ENCODE measurements at places on chromosomes 12 and 14.

GRCh38 chr12:78799649-78800048, 64.9 kb upstream of the SYT1 start:
- DNase-seq, result no peak

DNA sequence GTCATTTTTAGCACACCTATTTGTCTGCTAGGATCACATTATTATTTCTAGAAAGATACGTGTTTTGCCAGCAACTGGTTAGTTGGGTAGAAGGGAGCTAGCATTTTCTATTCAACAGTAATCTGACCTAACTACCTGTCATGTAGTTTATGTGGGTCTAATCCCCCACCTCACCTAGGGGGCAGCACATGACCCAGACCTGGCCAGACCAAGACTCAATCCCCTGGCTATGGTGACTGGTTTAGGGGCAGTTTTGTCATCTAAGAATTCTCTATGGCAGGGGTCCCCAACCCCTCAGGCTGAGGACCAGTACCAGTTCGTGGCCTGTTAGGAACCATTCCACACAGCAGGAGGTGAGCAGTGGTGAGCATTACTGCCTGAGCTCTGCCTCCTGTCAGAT, 29.5 kb upstream of the EVL start:
- no peak for DNase-seq

DNA sequence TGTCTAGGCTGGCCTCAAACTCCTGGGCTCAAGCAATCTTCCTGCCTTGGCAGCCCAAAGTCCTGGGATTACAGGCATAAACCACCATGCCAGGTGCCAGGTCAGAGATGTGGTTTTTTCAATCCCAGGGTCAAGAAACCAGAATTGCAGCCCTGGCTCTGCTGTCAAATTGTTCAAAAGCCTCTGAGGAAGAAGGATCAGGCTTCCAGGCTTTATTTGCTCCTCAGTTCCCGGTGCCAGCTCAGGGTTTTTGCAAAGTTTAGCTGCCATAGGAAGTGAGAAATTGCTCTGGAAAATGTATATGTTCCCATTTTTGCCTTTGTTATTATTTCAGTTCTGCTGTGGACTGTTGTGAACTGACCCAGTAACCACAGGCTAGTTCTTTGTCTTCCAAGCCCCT, 28.7 kb downstream of the WNT5B start:
- DNase-seq, result no peak

- peak; percentile 32 for DNase-seq
These were observed 6.7 kb upstream of the STON2 start for GRCh38 chr14:81406863-81407262.

DNA sequence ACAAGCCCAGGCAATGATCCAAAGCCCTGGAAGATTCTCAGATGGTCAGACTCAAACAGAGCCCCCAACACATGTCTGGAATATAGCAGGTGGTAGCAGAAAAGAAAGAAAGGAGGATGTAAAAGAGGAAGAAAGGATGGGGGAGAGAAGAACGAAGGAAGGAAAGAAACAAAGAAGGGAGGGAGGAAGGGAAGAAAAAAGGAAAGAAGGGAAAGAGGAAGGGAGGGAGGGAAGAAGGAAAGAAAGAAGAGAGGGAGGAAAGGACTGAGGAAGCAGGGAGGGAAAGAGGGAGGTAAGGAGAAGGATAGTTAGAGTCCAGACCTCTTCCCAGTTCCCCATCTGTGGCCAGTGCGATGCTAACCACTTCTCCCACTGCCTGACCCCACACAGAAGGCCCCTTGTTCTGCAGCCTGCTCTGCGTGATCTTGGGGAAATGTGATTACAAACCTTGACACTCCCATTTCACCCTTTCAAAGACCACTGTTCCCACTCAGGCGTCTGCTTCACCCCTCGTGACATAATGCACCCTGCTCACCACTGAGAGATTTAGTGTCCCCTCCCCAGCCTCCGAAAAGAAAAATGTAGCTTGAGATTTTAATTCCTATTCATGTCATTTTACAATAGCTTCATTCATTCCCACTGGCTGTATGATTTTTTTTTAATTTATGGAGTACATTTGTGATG, 357.9 kb downstream of the BCL11B start:
- no peak for DNase-seq

- DNase-seq, result no peak
These were observed 304 bp downstream of the KCTD10 start for GRCh38 chr12:109476807-109477184.

DNA sequence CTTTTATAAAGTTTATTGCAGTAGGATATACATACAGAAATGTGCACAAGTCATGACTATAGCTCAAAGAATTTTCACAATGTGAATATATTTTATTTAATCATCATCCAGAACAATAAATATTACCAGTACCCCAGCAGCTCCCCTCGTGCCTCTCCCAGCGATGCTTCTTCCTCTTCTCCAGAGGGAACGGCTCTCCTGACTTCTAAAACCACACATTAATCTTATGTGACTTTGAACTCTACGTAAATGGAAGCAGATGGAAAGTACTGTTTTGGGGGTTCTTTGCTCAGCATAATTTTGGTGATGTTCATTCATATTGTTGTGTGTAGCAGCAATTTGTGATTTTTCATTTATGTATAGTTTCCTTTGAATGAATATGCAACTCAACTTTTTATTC, 4.6 kb upstream of the SLC8A3 start:
- no peak for DNase-seq

- no peak for DNase-seq
These were observed 6.4 kb downstream of the TTC6 start for GRCh38 chr14:37601865-37602264.

DNA sequence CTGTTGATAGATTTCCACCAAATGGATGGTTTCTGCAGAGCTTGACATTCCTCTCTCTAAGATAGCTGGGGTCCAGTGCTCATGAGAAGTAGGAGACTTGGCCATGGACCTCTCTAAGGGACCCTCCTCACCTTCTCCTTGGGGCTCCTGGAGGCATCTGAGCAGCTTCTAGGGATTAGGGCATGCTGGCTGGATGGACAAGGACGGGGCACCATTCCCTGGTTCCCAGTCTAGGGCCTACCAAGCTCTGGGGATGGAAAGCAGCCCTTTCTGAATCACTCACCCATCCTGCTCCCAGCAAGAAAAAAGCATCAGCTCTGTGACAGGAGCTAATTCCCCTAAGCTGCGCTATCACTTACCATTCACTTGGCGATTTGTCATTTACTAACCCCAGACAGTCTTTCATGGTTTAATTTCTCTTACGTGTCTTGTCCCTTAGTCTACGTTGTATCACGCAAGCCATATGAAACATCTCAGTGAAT, 39.5 kb downstream of the VWF start:
- DNase-seq, result no peak

DNA sequence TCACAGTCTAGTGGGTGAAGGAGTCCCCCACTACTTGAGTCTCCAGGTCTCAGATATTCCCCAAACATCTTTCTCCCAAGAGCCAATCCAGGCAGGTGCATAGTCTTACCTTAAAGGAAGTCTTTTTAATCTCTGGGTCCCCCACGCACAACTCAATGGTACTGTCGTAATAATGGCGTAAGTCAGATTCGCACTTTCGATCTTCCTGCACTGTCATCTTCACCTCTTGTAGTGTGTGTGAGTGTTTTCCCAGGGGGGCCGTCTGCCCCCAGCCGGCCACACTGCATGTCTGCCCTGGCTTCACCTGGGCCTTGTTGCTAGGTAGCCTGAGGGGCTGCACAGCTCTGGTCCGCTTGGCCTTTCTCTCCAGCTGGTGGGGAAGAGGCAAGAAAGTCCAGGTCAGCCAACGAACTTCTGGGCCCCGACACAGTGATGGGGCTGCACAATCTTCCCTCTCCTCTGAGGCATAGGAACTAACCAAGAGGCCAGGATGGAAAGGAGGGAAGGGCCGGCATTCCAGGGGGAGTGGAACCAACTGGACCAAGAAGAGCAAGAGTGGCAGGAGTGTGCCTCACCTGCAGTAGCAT, 2.1 kb downstream of the GZMB start:
- no peak for DNase-seq

DNA sequence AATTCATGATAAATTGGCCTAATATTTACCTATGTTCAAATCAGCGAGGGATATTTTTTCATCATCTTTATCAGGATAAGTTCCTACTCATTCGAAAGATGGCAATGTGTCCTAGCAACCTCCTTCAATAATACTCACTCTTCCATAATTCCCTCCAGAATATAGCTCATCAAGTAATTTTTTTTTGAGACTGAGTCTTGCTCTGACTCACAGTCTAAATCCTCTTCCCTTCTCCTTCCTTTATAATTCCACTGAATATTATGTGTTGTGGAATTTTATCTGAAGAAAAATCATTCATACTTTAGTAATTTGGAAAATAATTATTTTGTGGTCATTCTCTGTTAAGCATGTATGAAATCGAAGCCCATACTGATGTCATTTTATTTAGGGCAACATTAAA, 663.8 kb downstream of the FLRT2 start:
- DNase-seq, result no peak

DNA sequence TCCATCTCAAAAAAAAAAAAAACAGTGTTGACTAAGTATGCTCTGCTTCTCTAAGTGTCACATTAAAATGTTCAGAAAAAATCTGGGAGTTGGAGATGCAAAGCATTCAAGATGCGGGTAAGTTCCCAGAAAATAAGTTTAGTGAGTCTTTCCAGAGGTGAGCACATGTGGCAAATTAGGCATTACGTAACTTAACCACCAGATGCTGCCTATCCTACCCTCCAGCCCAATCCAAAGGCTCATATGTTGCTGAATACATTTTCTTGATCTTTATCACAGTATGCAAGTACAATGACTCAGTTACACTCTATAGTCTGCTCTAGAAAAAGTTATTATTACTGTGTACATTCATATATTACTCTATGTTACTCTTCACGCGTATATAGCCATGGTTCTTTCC, 3.6 kb downstream of the SLC2A14 start:
- peak; percentile 73 for DNase-seq

DNA sequence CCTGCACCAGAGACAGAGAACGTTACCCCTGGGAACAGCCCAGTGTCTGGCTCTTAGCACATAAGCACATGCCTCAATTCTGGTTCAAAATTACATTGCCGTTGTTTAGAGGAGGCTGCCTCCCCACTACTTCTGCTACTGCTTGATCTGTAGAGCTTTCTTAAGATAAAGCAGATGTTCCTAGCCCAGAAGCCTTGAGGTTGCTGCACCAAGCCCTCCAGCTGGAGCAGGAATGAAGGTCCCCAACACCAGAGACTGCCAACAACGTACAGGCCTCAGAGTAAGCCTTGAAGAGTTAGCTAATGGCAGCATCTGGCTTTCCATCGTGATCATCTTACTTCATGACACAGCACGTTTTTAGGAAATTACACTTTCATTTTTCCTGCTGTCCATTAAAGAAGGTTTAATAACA, 34.7 kb upstream of the AMIGO2 start:
- no peak for DNase-seq

DNA sequence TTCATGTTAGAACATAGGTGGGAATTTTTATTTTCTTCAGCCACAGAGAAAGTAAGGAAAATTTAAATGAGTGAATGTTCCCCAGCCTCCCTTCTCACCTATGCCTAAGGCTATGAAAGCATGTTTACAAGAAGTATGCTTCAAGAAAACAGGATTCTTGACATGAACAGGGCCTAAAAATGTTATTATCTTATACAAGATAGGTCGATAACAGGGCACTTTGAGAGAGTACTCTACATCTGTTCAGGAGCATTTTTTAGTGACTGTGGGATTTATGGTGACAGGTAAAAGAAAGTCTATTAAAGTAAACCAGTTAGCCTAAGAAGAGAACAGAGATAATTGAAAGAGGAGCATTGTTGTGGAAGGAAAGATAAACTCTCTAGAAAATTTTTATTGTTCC, 222.9 kb upstream of the DAAM1 start:
- DNase-seq, result no peak

- no peak for DNase-seq
These were observed 34.4 kb downstream of the SH2B3 start for GRCh38 chr12:111440152-111440551.

DNA sequence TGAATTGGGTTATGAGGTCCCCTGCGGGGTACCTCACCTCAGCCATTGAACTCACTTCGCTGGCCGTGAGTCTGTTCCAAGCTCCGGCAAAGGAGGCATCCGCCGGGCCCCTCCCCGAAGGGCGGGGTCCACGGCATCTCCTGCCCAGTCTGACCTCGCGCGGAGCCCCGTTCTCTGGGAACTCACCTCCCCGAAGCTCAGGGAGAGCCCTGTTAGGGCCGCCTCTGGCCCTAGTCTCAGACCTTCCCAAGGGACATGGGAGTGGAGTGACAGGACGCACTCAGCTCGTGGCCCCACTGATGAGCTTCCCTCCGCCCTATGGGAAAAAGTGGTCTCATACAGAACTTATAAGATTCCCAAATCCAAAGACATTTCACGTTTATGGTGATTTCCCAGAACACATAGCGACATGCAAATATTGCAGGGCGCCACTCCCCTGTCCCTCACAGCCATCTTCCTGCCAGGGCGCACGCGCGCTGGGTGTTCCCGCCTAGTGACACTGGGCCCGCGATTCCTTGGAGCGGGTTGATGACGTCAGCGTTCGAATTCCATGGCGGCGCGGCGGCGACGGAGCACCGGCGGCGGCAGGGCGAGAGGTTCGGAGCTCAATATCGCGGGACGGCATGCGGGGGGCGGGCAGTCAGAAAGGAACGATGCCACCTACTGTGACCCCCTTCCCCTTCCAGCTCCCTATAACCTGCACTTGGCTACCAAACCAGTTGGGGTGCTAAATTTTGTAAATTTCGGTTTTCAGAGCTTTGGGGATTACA, at the start of gene PARP2:
Gene PARP2 (plus strand): TSS at position 544 of the 770 bp plus-strand sequence. CDS start 7 bp downstream, at position 551.
- peak; percentile 100 for DNase-seq

DNA sequence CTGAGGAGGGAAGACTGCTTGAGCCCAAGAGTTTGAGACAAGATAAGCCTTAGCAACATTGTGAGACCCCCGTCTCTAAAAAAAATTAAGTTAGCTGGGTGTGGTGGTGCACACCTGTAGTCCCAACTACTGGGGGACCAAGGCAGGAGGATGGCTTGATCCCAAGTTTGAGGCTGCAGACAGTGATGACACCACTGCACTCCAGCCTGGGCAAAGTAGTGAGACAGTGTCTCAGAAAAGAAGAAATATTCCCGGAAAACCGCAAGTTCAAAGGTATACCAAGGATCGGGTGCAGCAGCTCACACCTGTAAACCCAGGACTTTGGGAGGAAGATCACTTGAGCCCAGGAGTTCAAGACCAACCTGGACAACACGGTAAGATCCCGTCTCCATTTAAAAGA, 5.8 kb downstream of the PTGES3 start:
- no peak for DNase-seq

- no peak for DNase-seq
These were observed 55.7 kb downstream of the ITPK1 start for GRCh38 chr14:93059917-93060545.
